ENCODE measurements at places on chromosomes 13 and 19.

GRCh38 chr13:45623516-45624090 is 8.1 kb upstream of the ERICH6B start:
- peak; percentile 16 for DNase-seq

GRCh38 chr19:58364146-58364545 is 1.6 kb upstream of the ZNF497 start:
- peak; percentile 86 for DNase-seq

DNA sequence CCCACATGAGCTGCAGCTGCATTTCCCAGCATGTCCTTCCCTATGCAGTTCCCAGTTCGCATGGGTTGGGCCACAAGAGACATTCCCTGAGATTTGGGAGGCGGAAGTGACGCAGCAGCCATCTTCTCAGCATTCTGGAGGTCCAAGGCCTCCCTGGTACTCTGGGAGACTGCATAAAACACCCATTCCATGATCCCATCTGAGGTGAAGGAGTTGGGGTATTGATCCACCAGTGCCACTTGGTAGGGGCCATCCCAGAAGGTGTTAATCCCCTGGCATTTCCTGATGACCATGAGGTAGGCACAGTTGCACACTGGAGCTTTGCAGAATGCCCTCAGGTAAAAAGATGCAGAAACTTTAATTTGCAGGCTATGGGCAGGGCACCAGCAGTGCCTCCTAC is 25.4 kb downstream of the POP4 start:
- DNase-seq, result no peak

- DNase-seq, result no peak
Observed at GRCh38 chr13:24050796-24051715, 109.5 kb upstream of the SPATA13 start.

DNA sequence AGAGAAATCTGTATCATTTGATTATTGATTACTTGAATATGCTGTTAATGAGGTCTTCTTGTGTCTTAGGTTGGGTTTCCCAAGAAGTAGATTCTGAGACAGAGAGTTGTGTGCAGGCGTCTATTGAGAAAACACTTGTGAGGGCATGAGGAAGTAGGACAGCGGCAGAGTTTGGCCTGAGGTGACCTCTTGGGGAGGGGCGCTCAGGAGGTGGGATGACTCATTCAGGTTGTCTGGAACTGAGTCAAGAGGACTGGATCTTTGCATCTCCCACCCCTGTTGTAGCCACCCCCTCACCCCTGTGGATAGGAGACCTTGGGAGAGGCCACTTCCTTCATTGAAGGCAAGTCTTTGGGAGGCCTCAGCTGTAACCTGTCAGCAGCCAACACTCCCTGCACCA is 35.2 kb upstream of the WDFY2 start:
- no peak for DNase-seq

GRCh38 chr19:49057636-49058234 is at the start of gene CGB7:
Gene CGB7, minus strand, starts transcription at chr19:49057749. Its CDS starts 2,374 bp downstream, at chr19:49055375.
- DNase-seq, result no peak

DNA sequence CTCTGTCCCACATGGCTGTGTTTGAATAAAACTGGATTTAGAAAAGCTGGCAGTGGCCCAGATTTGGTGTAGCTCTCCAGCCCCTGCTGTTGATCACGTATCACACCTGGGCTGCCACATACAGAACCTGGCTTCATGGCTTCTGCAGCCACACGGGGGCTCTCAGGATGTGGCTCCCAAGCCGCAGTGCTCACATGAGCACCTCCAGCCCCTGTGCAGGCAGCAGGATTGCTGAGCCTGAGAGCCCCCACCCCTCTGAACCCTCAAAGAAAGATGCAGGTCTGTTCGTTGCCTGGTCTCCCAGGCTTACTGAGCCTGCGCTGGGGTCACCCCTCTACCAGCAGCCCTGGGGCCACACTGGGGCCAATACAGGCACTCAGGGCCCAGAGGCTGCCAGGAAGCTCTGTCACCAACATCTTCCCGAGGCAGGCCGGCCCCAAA is 2.7 kb downstream of the PLEKHF1 start:
- DNase-seq, result no peak

DNA sequence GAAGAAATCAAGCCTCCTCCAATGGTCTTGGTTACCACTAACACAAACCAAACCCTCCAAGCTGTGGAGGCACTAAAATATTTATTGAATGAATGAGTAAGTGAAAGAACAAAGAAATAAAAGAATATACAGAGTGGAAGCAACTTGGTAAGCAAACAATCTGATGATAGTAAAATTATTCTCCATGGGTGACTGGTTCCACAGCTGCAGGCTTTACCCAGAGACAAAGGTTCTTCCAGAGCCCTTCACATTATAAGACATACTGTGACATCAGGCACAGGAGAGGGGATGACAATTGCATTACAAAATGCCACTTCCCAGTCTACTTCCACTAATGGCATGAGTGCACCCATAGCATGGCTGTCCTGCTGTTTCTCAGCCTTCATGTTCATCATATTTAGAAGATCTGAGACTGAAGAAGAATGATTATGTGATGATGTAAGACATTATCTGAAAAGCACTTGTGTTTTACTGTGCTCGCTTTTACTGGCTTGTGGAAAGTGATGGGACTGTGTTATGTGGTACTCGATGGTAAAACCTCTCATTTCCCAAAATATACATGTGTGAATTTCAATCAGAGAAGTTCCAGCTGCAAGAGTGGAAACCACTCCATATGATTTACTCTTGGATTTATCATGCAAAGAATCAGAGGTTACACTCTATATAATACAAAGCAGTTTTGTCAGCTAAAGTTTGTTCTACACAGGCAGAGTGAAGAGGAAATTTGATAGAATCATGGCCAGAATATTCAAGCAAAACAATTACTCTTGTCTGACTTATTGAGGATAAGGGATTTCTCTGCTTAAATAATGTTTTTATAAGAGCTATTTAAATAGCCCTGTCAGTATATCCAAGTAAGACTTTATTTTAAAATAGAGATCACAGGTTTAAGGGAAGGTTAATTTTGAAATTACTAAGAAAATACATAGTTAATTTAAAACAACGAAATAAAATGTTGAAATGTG is 220.2 kb upstream of the NBEA start:
- no peak for DNase-seq

DNA sequence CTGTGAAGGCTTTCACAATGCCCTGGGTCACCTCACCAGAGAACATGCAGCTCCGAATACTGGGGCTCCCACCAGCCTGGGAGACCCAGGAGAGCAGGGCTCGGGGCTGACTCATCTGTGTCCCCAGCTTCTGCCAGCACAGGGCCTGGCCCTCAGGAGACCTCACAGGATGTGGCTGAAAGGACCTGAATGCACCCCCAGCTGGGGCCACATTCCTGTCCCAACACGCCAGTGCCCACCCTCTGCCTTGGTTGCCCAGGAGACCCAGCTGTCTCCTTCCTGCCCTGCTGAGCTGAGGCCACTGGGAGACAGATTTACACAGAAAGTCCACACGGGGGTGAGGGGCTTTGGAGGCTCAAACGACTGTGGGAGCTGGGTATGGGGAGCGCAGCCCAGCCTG is 11.9 kb downstream of the BCAT2 start:
- no peak for DNase-seq

GRCh38 chr13:100826441-100826840 is 151.8 kb upstream of the TMTC4 start:
- DNase-seq, result no peak

DNA sequence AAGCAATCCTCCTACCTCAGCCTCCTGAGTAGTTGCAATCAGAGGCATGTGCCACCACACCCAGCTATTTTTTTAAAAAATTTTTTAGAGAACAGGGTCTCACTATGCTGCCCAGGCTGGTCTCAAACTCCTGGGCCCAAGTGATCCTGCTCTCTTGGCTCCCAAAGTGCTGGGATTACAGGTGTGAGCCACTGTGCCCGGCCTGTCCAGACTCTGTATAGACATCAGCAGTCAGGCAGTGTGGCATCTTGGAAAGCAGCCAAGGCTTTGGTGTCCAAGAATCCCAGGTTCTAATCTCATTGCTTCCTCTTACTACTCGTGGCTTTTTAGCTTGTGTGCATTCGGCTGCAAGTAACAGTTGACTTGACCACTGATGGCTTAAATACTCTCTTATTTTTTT is 43.4 kb downstream of the BICRA start:
- no peak for DNase-seq

- no peak for DNase-seq
Observed at GRCh38 chr19:30178721-30179402, 193.3 kb upstream of the ZNF536 start.

- DNase-seq, result no peak
Observed at GRCh38 chr19:38638461-38638860, 9.0 kb upstream of the ACTN4 start.

DNA sequence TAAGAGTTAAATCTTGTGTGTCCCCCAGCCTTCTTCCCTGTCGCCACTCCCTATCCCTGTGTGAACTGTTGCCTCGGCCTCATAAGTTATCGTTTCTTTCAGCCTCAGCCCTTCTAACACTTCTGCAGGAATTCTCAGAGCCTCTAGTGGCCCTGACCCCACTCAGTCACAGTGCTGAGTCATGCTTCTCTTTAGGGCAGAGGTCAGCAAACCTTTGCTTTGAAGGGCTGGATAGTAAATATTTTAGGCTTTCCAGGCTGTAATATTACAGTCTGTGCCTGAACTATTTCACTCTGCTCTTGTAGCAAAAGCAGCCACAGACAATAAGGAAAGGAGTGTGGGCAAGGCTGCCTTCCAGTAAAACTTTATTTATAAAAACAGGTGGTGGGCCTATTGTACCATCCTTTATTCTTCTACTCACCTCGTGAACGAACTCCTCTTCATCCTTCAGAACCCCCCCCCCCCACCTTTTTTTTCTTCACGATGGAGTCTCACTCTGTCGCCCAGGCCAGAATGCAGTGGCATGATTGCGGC is 22.1 kb downstream of the MYO9B start:
- no peak for DNase-seq

GRCh38 chr13:33448889-33449288 is 163.3 kb upstream of the STARD13 start:
- DNase-seq, result no peak

- DNase-seq, result no peak
Observed at GRCh38 chr13:110690516-110690915, 15.4 kb downstream of the CARS2 start.

- peak; percentile 71 for DNase-seq
Observed at GRCh38 chr19:18401580-18402112, 4.2 kb upstream of the LRRC25 start.

- no peak for DNase-seq
Observed at GRCh38 chr13:110018009-110018408, 231.6 kb upstream of the IRS2 start.

GRCh38 chr13:98203646-98204326 is 26.7 kb upstream of the RNF113B start:
- DNase-seq, result no peak

DNA sequence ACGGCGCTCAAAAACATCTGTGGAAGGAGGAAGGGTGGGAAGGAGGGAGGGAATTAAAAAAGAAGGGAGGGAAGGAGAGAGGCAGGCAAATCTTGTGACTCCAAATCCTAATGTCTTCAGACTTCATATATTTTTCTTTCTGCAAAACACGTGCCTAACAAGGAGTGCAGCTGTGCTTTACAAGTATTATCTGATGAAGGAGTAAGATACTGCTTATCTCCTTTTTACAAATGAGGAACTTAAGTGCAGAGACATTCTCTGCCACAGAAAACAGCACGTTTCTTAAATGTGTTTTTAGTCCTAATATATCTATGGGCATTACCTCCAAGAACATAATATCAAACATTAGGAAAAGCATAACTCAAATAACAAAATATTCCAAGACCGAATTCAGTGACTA is 6.5 kb downstream of the FLT3 start:
- DNase-seq, result no peak

- no peak for DNase-seq
Observed at GRCh38 chr19:46022061-46022430, 807 bp downstream of the PGLYRP1 start.

GRCh38 chr13:59461411-59461810 is 702.3 kb downstream of the DIAPH3 start:
- DNase-seq, result no peak

DNA sequence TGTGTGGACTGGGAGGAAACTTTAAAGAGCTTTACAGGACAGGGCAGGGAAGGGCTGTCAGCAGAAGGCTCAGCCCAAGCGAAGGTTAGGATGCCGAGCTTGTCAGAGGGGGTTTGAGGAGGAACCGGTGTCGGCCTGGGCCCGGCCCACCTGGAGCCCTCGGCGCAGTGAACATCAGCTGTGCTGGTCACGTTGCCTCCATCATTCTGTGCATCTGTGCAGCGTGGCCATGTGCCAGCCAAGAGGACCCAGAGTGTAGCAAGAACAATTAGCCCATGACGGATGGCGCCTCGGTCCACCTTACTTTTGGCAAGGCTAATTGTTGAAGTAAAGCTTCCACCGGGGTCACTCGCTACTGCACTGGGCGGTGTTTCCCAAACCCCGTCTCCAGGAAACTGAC is 161.4 kb downstream of the PTPRS start:
- DNase-seq, result no peak

GRCh38 chr13:107139006-107139405 is 571.1 kb upstream of the ARGLU1 start:
- DNase-seq, result no peak

DNA sequence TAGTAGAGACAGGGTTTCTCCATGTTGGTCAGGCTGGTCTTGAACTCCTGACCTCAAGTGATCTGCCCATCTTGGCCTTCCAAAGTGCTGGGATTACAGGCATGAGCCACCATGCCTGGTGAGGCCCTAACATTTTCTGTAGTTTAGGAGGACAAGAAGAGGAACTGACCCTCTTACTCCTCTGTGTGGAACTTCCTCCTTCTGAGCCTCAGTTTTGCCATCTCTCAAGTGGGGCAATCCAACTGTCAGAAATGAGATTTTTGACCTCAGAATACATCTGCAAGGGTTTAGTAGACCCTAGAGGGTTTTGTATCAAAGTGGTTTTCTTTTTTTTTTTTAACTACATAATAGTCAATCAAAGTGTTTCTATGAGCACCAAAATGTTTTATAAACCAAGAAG is 2.4 kb downstream of the DKKL1 start:
- no peak for DNase-seq

DNA sequence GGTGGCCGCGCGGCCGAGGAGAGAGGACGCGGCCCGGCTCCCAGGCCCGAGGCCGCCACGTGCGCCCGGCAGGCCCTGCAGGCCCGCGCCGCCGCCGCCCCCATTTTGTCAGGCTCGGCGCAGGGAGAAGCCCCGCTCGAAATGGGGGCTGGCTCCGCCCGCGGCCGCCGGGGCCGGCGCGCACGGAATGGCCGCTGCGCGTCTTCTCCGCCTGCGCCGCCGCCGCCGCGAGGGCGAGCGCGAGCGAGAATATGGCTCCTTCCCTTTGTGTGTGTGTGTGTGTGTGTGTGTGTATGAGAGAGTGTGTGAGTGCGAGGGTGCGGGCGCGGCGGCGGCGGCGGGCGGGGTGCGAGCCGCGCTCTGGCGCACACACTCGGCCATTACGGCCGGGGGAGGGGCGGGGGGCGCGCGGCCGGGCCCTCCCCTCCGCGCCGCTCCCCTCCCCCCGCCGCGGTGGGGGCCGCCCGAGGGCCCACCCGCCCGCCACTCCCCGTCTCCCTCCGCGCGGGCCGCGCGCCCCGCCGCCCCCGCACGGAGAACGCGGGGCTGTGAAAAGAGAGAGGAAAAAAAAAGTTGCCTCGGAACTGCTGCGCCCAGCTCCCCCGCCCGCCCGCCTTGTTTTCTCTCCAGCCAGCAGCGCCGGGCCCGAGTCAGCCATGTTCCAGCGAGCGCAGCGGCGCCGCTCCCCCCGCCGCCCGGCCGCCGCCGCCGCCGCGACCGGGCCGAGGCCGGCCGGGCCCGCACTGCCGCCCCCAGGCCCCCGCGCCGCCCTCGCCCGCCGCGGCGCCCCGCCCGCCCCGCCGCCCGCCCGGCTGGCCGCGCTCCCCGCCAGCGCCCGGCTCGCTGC is 1.0 kb downstream of the HMGB1 start:
- peak; percentile 51 for DNase-seq

- DNase-seq, result no peak
Observed at GRCh38 chr19:15265850-15266248, 33.6 kb upstream of the EPHX3 start.

GRCh38 chr13:74910415-74910814 is 571.6 kb downstream of the TBC1D4 start:
- no peak for DNase-seq
